ENCODE measurements at places on chromosomes 2 and 18.

DNA sequence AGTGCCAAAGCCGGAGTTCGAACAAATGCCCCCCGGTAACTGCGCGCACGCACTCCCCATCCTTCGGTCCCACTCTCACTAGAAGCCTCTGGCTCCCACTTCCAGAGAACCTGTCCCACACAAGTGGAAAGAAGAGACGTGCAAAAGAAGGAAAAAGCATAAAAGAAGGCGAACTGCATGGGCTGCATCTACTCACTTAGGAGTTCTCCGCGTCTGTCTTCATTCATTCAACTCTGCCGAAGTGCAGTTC is 312 bp downstream of the NR4A2 start:
- DNase-seq = no peak

DNA sequence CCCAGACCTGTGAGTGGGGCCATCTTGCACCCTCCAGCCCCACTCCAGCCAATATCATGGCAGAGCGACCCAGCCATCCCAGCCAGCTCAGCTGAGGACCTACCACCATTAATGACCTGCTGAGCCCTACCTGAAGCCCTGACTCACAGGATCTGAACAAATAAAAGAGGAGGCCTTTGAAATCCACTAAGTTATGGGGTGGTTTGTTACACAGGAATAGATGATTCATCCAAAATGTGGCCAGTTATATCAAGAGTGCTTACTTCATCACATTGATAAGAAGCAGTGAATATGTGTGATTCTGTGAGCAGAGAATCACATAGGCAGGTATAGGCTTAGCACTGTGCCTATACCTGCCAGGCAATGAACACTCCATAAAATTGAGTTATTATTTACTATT is 34.7 kb upstream of the FAM124B start:
- DNase-seq = no peak

- no peak for DNase-seq
Measured at GRCh38 chr2:160993654-160994061, 166.6 kb upstream of the TANK start.

GRCh38 chr2:213281156-213281555 is 3.1 kb upstream of the SPAG16 start:
- no peak for DNase-seq

GRCh38 chr2:209473930-209474419 is 50.1 kb downstream of the MAP2 start:
- DNase-seq = no peak

DNA sequence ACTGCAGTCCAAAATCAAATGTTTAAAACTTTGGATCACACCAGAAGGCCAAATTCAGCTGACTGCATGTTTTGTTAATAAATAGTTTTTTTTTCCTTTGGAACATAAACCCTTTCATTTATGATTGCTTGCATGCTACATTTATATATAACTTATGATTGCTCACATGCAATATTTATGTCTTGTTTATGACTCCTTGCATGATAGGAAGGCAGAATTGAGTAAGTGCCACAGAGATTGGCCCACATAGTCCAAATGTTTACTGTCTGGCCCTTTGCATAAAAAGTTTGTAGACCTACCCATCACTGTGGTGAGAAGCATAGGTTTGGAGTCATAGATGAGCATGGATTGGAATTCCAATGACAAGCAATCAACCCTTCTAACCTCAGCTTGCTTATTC is 30.8 kb downstream of the WDFY1 start:
- no peak for DNase-seq

DNA sequence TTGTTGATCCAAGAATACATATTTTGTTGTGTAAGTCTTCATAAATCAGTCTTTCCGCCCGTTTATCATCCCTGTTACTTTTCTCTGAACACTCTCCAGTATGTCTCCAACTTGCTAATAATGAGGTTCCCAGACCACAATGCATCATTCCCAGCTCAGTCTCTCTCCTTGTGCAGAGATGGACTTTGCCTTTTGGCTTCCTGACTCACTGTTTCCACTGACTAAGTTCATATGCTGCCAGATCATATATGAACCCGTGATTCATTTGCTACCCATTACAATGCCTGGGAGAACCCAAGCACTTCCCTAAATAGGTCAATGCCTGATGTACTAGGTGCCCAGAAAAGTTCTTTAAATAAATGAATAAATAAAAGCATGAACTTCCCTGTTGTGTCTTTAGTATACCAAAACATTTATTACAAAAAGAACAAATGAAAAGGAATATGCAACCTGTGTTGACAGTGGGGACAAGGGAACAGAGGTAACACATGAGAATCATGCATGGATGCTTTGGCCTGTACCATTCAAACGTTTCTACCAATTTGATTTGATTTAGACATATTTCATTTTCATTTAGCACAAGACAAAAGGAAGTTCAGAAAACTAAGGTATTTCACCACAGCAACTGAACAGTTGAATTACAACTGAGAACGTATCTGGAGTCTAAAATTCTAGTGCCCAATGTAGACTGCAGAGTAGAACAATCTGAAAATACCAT is 215.4 kb upstream of the HNRNPA3 start:
- no peak for DNase-seq

DNA sequence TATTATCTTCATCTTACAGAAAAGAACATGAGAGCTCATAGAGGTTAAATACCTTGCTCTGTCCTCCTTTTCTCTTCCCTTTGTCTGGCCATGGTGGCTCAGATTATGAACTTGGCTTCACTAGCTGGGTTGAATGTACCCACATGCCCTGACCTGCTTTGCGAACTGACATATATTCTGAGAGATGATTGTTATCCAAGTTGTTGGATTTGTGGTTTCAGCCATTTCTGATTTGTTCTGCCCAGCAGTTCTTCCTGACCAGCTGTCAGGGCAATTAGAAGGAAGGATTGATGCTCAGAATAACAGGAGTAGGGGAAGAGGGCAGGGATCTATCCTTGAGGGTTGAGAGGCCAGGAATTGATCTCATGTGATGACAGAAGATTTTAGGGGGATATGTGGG is 236.8 kb upstream of the FAM98A start:
- no peak for DNase-seq

- DNase-seq = peak; percentile 69
Measured at GRCh38 chr2:230924470-230925341, at the start of gene GPR55. TSS of gene GPR55 (minus strand) at chr2:230925242. CDS start at chr2:230910962, 14,280 bp downstream.

- DNase-seq = no peak
Measured at GRCh38 chr2:240553956-240554480, 3.8 kb downstream of the ANKMY1 start.

- no peak for DNase-seq
Measured at GRCh38 chr2:143907801-143908200, 612.1 kb downstream of the ZEB2 start.

DNA sequence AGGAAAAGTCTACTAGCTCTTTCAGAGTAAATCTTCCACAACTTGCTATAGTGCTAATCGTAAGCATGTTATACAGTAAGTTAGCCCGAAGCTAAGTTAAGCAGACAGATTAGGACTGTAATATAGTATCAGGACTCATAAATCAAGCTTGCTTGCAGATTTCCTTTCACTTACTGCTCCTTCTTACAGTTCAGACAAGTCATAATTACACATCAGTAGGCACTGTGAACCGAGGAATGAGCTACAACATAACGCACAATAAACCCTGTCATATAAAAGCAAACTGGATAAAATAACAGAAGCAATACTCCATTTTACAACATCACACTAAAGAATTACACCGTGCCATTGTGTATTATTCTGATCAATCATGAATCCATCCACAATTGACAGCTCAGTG is 832.6 kb upstream of the ZEB2 start:
- DNase-seq = no peak

- DNase-seq = no peak
Measured at GRCh38 chr18:67615876-67616275, 99.4 kb upstream of the DSEL start.

DNA sequence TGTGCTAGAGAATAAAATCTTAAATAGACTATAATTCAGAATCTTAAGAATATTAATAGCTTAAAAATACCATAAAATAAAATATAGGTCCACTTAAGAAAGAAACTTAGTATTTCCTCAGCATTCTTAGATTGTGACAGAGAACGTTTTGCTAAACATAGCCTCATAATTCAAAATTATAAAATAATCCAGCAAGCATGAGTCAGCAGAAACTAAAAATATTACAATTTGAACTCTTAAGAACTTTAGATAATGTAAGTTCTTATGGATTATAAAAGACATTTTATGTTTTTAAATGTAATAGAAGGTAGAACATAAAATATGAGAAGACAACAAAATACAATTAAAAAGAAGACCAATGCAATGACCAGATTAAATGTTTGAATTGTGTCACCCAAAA is 164.5 kb upstream of the MC4R start:
- DNase-seq = no peak

GRCh38 chr18:69659142-69659651 is 258.5 kb downstream of the DOK6 start:
- DNase-seq = no peak

GRCh38 chr2:158994920-158995676 is 26.7 kb downstream of the TANC1 start:
- DNase-seq = no peak

- no peak for DNase-seq
Measured at GRCh38 chr2:88754585-88755320, 63.3 kb downstream of the RPIA start.

- DNase-seq = no peak
Measured at GRCh38 chr2:234625626-234626250, 128.9 kb upstream of the ARL4C start.

- no peak for DNase-seq
Measured at GRCh38 chr18:67273288-67273687, 243.2 kb downstream of the DSEL start.

GRCh38 chr2:198874472-198874858 is 583.3 kb downstream of the SATB2 start:
- no peak for DNase-seq

DNA sequence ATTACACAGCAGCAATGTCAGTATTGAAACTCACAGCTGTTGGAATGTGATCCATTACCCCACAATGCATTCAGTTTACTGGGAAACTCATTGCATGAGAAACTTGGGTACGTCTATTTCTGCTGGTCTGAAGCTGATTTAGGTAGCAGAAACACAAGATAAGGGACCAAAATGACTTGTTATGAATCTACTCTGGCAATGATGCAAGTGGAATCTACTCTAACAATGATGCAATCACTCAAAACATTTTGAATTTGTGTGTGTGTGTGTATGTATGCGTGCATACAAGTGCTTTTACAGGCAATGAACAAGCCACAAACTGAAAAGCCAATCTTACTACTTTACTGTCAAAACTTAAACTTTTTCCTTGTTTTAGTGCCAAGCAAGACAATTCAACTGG is 406.7 kb downstream of the ADCYAP1 start:
- DNase-seq = no peak

GRCh38 chr2:143289025-143289424 is 159.8 kb downstream of the ARHGAP15 start:
- DNase-seq = no peak

- DNase-seq = no peak
Measured at GRCh38 chr2:140734992-140735391, 1395.8 kb downstream of the LRP1B start.

- no peak for DNase-seq
Measured at GRCh38 chr18:470661-471501, 29.6 kb downstream of the COLEC12 start.

DNA sequence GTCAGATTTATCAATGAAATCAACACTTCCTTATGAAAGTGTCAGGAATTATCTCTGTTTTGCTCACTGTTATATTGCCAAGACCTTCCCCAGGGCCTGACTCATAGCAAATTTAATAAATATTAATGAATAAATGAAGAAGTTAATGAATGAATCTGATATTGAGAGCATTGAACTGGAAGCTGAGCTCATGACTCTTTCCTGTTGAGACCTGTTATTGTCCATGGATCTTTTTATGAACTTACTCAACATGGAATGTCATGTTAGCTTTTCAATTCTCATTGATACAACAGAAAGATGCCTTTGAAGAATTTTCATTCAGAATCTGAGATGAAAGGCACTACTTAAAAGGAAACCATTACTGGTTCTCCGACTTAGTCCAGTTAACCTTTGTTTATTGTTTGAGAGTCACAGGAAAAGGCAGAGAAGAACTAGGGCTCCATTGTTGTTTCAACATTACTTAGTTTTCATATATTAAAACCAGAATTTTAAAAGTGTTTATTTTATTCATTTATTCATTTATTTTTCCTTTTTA is 90.4 kb upstream of the UNC80 start:
- DNase-seq = no peak

DNA sequence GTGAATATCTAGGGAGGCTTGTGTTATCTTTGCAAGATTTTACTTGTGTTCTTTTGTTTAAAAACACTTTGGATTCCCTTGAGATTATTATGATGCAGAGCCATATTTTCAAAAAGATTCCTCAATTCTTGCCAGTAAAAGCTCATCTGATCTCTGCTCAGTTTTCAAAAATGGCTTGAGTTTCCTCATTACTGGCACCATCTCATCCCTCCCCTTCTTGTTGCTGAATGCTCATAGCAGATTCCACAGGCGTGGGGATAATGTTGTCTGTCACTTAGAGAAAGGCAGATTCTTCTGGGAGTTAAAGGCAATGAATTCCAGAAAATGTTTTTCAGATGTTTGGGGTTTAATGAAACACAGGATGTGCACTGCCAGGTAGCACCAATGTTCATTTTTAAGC is 170.4 kb upstream of the TANK start:
- DNase-seq = no peak

- no peak for DNase-seq
Measured at GRCh38 chr18:23553887-23554286, 32.4 kb downstream of the NPC1 start.

DNA sequence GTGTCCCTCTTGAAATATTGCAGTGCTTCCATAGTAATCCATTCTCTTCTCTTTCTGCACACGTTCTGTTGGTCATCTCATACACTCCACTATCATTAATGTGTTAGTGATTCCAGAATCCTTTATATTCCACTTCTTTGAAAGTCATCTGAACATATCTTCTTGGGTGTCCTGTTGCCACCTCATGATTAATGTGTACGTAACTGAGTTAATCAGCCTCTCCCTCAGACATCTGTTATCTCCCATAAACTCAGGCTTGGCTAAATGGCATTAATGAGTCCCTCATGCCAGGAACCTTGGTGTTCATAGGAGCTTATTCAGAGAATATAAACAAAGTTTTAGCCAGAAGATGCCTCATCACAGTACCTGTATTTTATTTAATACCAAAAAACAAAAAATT is 126.4 kb downstream of the NCOA1 start:
- no peak for DNase-seq

DNA sequence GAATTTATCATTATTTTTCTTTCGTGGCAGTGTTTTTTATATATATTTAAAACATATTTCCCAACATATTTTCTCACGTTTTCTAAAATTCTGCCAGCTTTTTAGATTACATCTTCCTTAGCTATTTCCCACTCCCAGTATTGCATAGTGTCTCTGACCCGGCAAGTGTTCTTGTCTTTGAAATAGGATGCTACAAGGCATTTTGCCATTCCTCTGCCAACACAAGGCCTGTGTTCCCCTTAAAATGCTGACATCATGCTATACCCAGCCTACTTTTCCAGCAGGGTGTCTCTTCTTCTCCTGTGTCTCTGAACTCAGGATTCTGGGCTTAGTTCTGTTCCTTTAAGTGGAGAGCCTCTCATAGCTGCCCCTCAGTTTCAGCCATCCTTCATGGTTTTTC is 115.2 kb downstream of the DIS3L2 start:
- no peak for DNase-seq

- DNase-seq = no peak
Measured at GRCh38 chr2:191148791-191149190, 2.0 kb downstream of the STAT4 start.

GRCh38 chr2:8456151-8457091 is 225.4 kb upstream of the ID2 start:
- no peak for DNase-seq

GRCh38 chr2:203782262-203782976 is 76.0 kb downstream of the CD28 start:
- peak; percentile 61 for DNase-seq
